Breast epithelium (tissue), 4 donors: ENCODE measurements at places on chromosomes 6 and 20.

GRCh38 chr6:19547507-19547906 is 289.7 kb upstream of the ID4 start:
- H3K4me3 ChIP-seq, result no peak overlapping the region
- H3K4me1 ChIP-seq, result no peaks in the 10 kb centered on the region
- H3K36me3 ChIP-seq, result no peaks in the 10 kb centered on the region

- H3K27me3 ChIP-seq, result no peaks in the 10 kb centered on the region
- no peaks in the 10 kb centered on the region for H3K36me3 ChIP-seq
- H3K4me3 ChIP-seq, result no peak overlapping the region
- DNase-seq, result no peak
Measured at GRCh38 chr6:155765275-155766194, 309.9 kb upstream of the NOX3 start.

GRCh38 chr20:56381501-56381900 is 10.5 kb downstream of the AURKA start:
- H3K4me3 ChIP-seq, result no peak overlapping the region
- no peak for DNase-seq
- no peaks in the 10 kb centered on the region for H3K36me3 ChIP-seq
- no peaks in the 10 kb centered on the region for H3K27me3 ChIP-seq

- H3K36me3 ChIP-seq, result peaks cover 7% of the 10 kb centered on the region
- H3K27ac ChIP-seq, result no peak overlapping the region
- no peaks in the 10 kb centered on the region for H3K4me1 ChIP-seq
- DNase-seq, result no peak
- H3K4me3 ChIP-seq, result no peak overlapping the region
- no peaks in the 10 kb centered on the region for H3K27me3 ChIP-seq
Measured at GRCh38 chr6:85614780-85615179, 21.1 kb upstream of the SNX14 start.

GRCh38 chr6:100475554-100476320 is 11.0 kb upstream of the SIM1 start:
- H3K36me3 ChIP-seq, result no peaks in the 10 kb centered on the region
- H3K27me3 ChIP-seq, result peaks cover 24% of the 10 kb centered on the region
- no peak overlapping the region for H3K27ac ChIP-seq

GRCh38 chr20:44866703-44867335 is 18.7 kb upstream of the YWHAB start:
- no peak overlapping the region for H3K4me3 ChIP-seq
- H3K27me3 ChIP-seq, result no peaks in the 10 kb centered on the region
- H3K27ac ChIP-seq, result no peak overlapping the region
- no peaks in the 10 kb centered on the region for H3K4me1 ChIP-seq

- H3K4me1 ChIP-seq, result no peaks in the 10 kb centered on the region
- no peak overlapping the region for H3K4me3 ChIP-seq
- no peaks in the 10 kb centered on the region for H3K36me3 ChIP-seq
- no peaks in the 10 kb centered on the region for H3K27me3 ChIP-seq
Measured at GRCh38 chr6:38337819-38338465, 301.8 kb downstream of the BTBD9 start.

GRCh38 chr6:156258981-156259380 is 518.2 kb upstream of the ARID1B start:
- H3K27ac ChIP-seq, result no peak overlapping the region
- H3K4me1 ChIP-seq, result no peaks in the 10 kb centered on the region
- H3K27me3 ChIP-seq, result no peaks in the 10 kb centered on the region
- H3K36me3 ChIP-seq, result no peaks in the 10 kb centered on the region

GRCh38 chr6:87197547-87197946 is 42.2 kb downstream of the ZNF292 start:
- H3K36me3 ChIP-seq, result no peaks in the 10 kb centered on the region
- no peaks in the 10 kb centered on the region for H3K27me3 ChIP-seq
- DNase-seq, result no peak
- no peak overlapping the region for H3K27ac ChIP-seq
- H3K4me3 ChIP-seq, result no peak overlapping the region

- H3K27ac ChIP-seq, result no peak overlapping the region
- no peak for DNase-seq
- no peak overlapping the region for H3K4me3 ChIP-seq
- H3K27me3 ChIP-seq, result no peaks in the 10 kb centered on the region
- H3K36me3 ChIP-seq, result no peaks in the 10 kb centered on the region
Measured at GRCh38 chr6:132960720-132961119, 146.4 kb downstream of the RPS12 start.

DNA sequence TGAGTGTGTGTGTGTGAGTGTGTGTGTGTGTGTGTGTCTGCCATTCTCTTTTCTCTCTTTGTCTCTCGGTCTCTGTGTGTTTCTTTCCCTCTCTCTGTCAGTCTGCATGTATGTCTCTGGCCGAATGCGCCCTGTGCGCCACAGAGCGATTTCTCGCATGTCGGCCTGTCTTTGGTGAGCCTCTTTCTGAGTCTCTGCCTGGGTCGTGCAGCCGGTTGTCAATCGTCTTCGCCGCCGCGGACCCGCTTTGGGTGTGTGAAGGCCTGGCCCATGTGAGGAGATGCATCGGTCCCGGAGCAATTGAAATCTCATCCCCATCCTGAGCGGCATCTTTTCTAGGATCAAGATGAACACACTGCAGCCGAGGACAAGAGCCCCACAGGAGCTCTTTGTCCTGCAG is 1567.2 kb upstream of the DEFB115 start:
- no peak overlapping the region for H3K4me3 ChIP-seq
- H3K36me3 ChIP-seq, result no peaks in the 10 kb centered on the region
- no peaks in the 10 kb centered on the region for H3K27me3 ChIP-seq

- DNase-seq, result no peak
- H3K4me1 ChIP-seq, result no peaks in the 10 kb centered on the region
- H3K27ac ChIP-seq, result no peak overlapping the region
- H3K4me3 ChIP-seq, result no peak overlapping the region
- no peaks in the 10 kb centered on the region for H3K36me3 ChIP-seq
Measured at GRCh38 chr6:135753196-135753595, 98.3 kb upstream of the PDE7B start.

- no peaks in the 10 kb centered on the region for H3K27me3 ChIP-seq
- H3K27ac ChIP-seq, result no peak overlapping the region
- no peak overlapping the region for H3K4me3 ChIP-seq
- no peaks in the 10 kb centered on the region for H3K4me1 ChIP-seq
- DNase-seq, result no peak
Measured at GRCh38 chr20:22465622-22466446, 118.5 kb downstream of the FOXA2 start.

- no peak overlapping the region for H3K27ac ChIP-seq
- H3K4me1 ChIP-seq, result no peaks in the 10 kb centered on the region
- H3K4me3 ChIP-seq, result no peak overlapping the region
- no peaks in the 10 kb centered on the region for H3K27me3 ChIP-seq
- DNase-seq, result no peak
- H3K36me3 ChIP-seq, result no peaks in the 10 kb centered on the region
Measured at GRCh38 chr6:81093051-81093450, 659.4 kb downstream of the TENT5A start.

DNA sequence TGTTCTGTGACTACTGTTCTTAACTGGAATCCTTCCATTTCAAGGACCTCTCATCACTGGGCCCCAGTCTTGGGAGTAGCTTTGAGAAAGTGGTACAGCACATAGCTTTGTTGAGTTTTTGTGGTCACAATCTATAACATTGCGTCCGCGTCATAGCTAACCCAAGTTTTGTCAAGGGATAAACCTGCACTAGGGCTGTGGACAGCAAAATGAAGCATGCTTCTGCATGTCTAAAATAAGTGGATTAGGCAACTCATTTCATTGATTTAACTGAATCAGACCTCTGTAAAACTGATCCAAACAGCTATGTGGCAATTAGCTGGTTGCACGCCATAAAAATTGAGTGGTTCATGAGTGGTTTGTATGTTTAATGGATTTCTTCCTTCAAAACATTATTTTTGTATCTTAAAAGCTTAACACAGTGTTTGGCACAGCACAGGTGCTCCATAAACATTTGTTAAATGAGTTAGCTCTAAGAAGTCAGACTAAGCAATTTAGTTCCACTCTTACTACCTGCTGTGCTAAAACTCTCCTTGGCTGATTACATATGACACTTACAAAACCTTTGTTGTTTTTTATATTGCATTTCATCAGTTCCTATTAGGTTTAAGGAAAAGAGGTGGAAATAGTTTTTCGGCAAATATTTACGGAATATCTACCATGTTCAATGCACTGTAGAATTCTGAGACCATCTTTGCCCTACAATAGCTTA is 160.3 kb upstream of the ATXN1 start:
- H3K4me3 ChIP-seq, result no peak overlapping the region
- no peaks in the 10 kb centered on the region for H3K27me3 ChIP-seq
- no peak overlapping the region for H3K27ac ChIP-seq

GRCh38 chr6:72826037-72826436 is 204.2 kb downstream of the KCNQ5 start:
- no peak for DNase-seq
- H3K36me3 ChIP-seq, result no peaks in the 10 kb centered on the region
- H3K27me3 ChIP-seq, result no peaks in the 10 kb centered on the region

DNA sequence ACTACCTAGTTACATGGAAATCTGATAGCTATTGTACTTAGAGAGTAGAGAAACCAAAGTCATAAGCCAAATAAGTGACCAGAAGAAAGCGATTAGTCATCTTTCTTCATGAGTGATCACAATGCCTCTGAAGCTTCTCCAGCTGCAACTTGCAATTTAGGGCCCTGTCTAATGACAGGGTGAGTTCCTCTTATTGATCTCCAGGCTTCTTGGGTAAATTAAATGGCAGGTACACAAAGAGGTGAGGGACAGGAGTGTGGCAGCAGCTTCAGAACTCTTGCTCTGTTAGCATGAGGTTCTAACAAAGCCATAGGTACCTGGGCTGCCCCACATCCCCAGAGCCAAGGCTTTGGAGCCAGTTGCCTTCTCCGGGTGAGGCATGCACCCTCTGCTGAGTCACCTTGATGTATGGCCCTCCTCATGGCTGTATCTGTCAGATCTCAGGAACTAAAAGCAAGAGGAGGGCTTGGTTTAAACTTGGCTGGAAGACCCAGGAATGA is 60.8 kb downstream of the PRDM1 start:
- no peaks in the 10 kb centered on the region for H3K4me1 ChIP-seq
- no peak for DNase-seq
- H3K27ac ChIP-seq, result no peak overlapping the region
- H3K36me3 ChIP-seq, result no peaks in the 10 kb centered on the region

DNA sequence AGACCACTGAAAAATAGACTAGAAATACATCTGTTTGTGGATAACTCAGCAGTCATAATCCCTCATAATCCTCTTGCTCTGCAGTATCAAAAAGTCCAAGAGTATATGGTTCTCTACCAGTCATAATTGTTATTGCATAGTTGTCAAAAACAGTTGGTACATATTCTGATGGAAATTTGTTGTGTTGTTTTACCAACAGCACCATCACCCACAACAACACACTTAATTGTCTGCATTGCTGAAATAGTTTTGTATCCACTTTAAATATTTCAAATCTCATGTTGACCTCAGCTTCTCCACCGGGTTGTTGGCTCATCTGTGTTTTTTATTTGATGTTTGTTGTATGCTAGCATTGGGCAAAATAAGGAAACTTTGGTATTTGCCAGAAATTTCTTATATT is 39.4 kb downstream of the ITCH start:
- no peaks in the 10 kb centered on the region for H3K36me3 ChIP-seq
- H3K27me3 ChIP-seq, result no peaks in the 10 kb centered on the region
- DNase-seq, result no peak
- no peak overlapping the region for H3K4me3 ChIP-seq
- no peaks in the 10 kb centered on the region for H3K4me1 ChIP-seq

GRCh38 chr6:14770572-14770971 is 475.3 kb upstream of the JARID2 start:
- no peaks in the 10 kb centered on the region for H3K36me3 ChIP-seq
- no peak for DNase-seq
- no peaks in the 10 kb centered on the region for H3K27me3 ChIP-seq
- H3K4me1 ChIP-seq, result no peaks in the 10 kb centered on the region
- no peak overlapping the region for H3K27ac ChIP-seq
- no peak overlapping the region for H3K4me3 ChIP-seq

DNA sequence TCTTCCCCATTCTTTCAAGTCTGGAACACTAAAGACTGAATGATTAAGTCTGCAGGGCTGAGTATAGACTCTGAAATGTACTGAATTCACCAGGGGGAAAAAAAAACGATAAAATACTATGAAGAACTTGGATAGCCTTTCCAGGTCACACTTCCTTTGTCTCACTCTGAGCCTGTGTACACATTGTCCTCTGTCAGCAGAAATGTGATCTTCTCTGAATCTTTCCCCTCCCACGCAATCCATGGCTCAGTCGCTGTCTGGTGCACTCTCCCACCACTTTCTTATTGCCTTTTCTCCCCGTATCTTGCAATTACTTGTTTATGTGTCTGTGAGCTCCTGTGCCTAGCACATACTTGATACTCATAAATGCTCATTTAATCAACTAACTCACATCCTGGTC is 212.6 kb upstream of the RSPO3 start:
- H3K27ac ChIP-seq, result peak overlapping the region; percentile 21
- no peak overlapping the region for H3K4me3 ChIP-seq
- H3K27me3 ChIP-seq, result no peaks in the 10 kb centered on the region
- H3K4me1 ChIP-seq, result no peaks in the 10 kb centered on the region

- no peaks in the 10 kb centered on the region for H3K4me1 ChIP-seq
- no peaks in the 10 kb centered on the region for H3K27me3 ChIP-seq
- no peaks in the 10 kb centered on the region for H3K36me3 ChIP-seq
Measured at GRCh38 chr20:9330151-9330550, 184.2 kb upstream of the LAMP5 start.

GRCh38 chr6:136763716-136764516 is 28.4 kb downstream of the MAP3K5 start:
- no peak for DNase-seq
- no peak overlapping the region for H3K4me3 ChIP-seq
- no peaks in the 10 kb centered on the region for H3K4me1 ChIP-seq
- H3K36me3 ChIP-seq, result no peaks in the 10 kb centered on the region

GRCh38 chr6:113370508-113371502 is 486.3 kb upstream of the MARCKS start:
- no peaks in the 10 kb centered on the region for H3K36me3 ChIP-seq
- H3K27ac ChIP-seq, result no peak overlapping the region
- no peak for DNase-seq
- no peaks in the 10 kb centered on the region for H3K27me3 ChIP-seq
- H3K4me3 ChIP-seq, result no peak overlapping the region

- no peak overlapping the region for H3K4me3 ChIP-seq
- no peaks in the 10 kb centered on the region for H3K4me1 ChIP-seq
- no peaks in the 10 kb centered on the region for H3K27me3 ChIP-seq
- no peaks in the 10 kb centered on the region for H3K36me3 ChIP-seq
- no peak for DNase-seq
Measured at GRCh38 chr6:32216998-32217397, 6.9 kb downstream of the NOTCH4 start.

GRCh38 chr6:34858681-34859080 is 29.2 kb downstream of the TAF11 start:
- no peaks in the 10 kb centered on the region for H3K4me1 ChIP-seq
- H3K27me3 ChIP-seq, result no peaks in the 10 kb centered on the region
- no peaks in the 10 kb centered on the region for H3K36me3 ChIP-seq
- no peak overlapping the region for H3K27ac ChIP-seq
- DNase-seq, result no peak
- no peak overlapping the region for H3K4me3 ChIP-seq

GRCh38 chr6:37029249-37029971 is 24.0 kb downstream of the FGD2 start:
- H3K27me3 ChIP-seq, result no peaks in the 10 kb centered on the region
- no peak overlapping the region for H3K4me3 ChIP-seq

GRCh38 chr20:2329286-2329685 is 33.5 kb downstream of the TGM3 start:
- no peaks in the 10 kb centered on the region for H3K27me3 ChIP-seq
- DNase-seq, result no peak
- no peak overlapping the region for H3K4me3 ChIP-seq
- H3K4me1 ChIP-seq, result no peaks in the 10 kb centered on the region
- no peak overlapping the region for H3K27ac ChIP-seq
- H3K36me3 ChIP-seq, result no peaks in the 10 kb centered on the region

GRCh38 chr6:27867945-27868300 is 44.3 kb downstream of the OR2B2 start:
- no peak for DNase-seq
- H3K36me3 ChIP-seq, result no peaks in the 10 kb centered on the region
- no peak overlapping the region for H3K27ac ChIP-seq
- H3K27me3 ChIP-seq, result no peaks in the 10 kb centered on the region
